ENCODE measurements at places on chromosomes 3 and 15.

GRCh38 chr3:108041253-108041652 is 49.6 kb downstream of the CD47 start:
- DNase-seq, result no peak

DNA sequence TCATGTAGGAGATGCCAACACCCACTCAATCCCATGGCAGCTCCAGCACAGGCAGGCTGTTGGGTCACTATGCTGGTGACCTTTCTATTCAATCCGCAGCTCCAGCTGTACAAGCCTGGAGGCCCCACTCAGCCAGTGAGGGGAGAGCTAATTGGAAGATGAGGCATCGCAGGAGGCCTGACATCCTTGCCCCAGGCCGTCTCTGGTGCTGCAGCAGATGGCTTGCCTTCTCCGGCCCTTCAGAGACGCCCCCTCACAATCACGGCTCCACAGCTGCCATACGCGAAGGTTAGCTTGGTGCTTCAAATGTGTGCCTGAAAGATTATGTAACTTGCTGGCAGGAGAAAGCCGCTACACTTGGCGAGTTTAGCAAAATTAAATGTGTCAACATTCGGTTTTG is 104.2 kb upstream of the CLSTN2 start:
- DNase-seq, result no peak

- DNase-seq, result no peak
Observed at GRCh38 chr3:56918111-56918568, 116.4 kb upstream of the ARHGEF3 start.

DNA sequence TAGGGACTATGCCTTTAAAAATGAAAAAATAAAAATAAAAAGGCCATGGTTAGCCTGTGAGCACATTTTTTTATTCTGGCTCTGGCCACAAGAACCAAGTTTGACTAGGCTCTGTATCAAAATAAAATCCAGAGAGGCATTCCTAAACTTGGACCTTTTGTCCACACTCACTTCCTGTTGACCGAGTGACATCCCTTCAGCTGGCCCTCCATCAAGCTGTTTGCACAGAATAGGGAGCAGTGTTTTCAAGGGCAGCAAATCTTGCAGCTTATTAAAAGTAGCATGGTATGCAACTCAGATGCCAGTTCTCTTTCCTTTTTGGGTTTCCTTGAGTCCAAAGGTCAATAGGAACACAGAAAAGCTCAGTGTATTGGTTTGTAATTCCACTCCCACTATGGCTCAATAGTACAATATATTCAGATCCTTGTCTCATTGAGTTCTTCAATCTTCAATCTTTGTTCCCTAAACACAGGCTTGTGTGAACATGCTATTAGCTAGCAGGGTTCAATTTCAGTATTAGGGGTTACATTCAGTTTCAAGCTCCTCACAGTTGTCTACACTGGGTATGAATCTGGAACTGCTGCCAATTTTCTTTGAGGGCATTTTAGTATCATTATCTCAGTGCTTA is 244.5 kb downstream of the RBMS3 start:
- no peak for DNase-seq

All from A172 (cell line).